Smooth muscle cell of the brain vasculature (primary cell): ENCODE measurements at places on chromosomes 3 and 15.
A peak's percentile ranks its signal among the peaks of the same experiment; 100 is the strongest.

- DNase-seq: no peak
Measured at GRCh38 chr3:4693620-4694019, 200.5 kb downstream of the ITPR1 start.

- no peak for DNase-seq
Measured at GRCh38 chr3:32117320-32117719, 10.9 kb downstream of the GPD1L start.

DNA sequence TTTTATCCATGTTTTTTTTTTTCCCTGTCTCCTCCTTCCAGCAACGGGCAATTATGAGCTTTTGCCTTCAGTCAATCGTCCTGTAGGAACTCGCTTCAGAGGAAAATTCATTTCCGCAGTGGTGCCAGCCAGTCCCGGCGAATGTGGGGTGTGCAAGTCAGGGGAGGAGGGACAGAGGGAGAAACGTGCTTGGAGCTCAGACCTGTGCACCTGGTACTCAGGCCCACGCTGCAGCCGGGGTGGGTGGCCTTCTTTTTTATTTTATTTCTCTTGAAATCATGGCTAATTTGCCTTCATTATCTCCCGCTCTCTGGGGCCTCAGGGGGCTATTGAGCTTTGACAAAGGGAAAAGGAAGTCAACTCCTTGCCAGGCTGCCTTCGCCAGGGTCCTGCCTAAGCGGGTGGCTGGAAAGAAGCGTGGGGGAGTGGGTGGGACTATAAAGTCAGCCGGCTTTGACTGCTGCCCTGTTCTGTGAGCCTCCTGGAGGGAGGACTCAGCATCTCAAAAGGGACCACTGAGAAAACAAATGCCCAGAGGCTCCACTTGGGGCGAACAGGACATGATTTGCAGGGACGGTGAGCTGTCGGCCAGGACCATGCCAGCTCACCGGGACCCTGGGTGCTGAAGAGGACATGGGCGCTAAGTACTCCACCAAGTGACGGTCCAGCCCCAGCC lies 5.5 kb downstream of the GRIP2 start:
- DNase-seq: no peak

- no peak for DNase-seq
Measured at GRCh38 chr3:137765310-137766033, 1.4 kb downstream of the SOX14 start.

GRCh38 chr3:126621171-126621570 lies 33.8 kb downstream of the TXNRD3 start:
- DNase-seq: no peak

GRCh38 chr15:68469162-68470048 lies 37.4 kb upstream of the ITGA11 start:
- no peak for DNase-seq

- no peak for DNase-seq
Measured at GRCh38 chr3:183172051-183172639, 9.6 kb upstream of the LAMP3 start.

DNA sequence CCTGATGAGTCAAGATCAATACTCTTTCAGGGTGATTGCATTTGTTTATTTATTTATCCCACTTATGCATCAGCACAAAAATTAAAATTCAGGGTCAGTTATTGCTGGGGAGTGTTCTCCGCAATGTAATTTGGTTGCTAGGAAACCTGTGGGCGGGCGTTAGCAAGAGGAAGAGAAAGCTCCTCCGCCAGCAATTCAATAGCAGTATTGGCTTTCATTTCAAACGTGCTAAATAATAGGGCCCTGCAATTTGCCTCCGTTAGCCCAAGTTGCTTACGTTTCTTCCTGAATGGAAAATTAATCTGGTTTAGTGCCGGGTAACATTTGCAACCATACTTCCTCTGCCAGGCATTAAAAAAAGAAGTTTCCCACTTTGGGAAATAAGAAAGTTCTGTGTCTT lies 35.5 kb upstream of the PLCL2 start:
- DNase-seq: no peak

GRCh38 chr3:9623148-9623547 lies 26.2 kb upstream of the MTMR14 start:
- DNase-seq: no peak

DNA sequence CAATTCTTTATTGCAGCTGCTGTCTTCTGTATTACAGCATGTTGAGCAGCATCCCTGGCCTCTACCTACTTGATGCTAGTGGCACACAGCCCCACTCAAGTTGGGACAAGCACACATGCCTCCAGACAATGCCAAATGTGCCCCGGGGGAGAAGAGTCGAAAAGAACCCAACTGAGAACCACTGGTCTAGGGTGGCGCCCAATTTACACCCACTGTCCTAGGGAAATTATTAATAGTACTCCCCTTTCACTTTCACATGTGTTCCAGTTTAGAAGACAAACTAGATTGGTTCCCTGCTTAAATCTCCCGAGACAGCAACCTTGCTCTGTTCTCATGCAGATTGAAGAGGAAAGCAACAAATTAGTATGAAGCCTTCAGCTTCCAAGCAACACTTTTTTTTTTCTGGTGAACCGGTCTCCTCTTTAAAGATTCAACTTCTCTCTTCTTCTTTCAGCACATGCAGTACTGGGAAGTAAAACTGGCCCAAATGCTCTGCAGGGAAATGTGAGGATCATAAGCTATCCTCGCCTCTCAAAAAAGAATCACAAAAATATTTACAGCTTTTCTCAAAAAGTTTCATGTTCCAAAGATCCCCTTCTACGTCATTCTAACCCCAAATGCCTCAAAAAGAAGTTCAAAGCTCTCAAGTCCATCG lies 823.9 kb upstream of the CFAP20DC start:
- no peak for DNase-seq

DNA sequence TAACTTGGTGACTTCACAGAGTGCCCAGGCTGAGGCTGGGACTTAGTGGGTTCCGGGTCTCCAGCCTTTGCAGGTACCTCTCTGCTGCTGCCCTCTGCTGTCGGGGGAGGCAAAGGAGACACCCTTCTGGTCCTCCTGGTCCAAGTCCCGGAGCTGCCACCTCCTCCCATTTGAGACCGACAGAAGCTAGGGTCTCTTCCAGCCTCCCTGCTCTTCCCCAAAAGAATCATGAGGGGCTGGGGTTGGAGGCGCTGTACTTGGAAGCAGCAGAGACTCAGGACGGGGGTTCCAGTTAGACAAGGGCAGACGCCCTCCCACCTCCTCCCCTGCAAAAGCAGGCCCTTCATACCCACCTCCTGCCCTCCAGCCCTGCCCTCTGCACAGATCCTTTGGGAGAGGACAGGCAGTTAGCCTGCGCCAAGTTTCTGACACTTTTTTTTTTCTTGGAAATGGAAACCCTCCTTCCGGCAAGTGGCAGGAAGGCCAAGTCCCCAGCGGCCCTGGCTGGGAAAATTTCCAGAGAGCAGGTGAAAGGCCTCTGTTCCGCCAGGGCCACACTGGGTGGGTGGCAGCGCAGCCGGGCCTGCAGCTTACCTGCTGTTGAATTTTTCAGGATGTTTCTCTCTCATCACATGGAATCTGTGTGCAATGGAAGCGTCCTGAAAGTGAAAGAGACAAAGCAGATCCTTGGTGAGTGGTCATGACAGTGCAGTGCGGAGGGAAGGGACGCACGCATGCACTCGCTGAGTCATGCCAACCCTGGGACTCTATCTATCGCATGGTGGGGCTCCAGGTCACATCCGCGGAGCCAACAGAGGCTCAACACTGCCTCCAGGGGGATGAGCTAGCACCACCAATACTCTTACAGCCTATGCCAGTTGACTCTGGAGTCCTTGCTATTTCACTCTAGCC lies 119.9 kb downstream of the DGKG start:
- peak; percentile 47 for DNase-seq
